ENCODE measurements at places on chromosomes 6 and 20.

GRCh38 chr6:124870611-124871459 lies 91.4 kb upstream of the RNF217 start:
- no peak for DNase-seq

DNA sequence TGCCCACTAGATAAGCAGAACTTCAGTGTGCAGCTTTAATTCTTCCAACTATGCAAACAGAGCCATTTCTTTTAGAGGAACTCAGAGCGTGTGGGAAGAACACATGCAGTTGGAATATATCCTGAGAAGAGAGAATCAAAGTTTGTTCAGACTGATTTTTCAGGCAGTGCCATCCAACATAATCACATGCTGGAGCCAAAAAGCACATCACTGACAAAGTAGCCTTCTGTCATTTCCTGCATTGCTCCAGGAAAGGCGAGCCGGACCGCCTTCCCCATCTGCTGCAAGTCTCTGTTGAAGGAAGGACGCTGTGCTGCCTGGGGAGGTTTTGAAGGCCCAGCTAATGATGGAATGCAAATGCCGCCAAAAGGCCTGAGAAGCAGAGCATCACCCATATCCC lies 98.4 kb downstream of the DOK5 start:
- DNase-seq, result no peak

- DNase-seq, result no peak
These were observed 16.2 kb downstream of the USP49 start for GRCh38 chr6:41878961-41879405.

DNA sequence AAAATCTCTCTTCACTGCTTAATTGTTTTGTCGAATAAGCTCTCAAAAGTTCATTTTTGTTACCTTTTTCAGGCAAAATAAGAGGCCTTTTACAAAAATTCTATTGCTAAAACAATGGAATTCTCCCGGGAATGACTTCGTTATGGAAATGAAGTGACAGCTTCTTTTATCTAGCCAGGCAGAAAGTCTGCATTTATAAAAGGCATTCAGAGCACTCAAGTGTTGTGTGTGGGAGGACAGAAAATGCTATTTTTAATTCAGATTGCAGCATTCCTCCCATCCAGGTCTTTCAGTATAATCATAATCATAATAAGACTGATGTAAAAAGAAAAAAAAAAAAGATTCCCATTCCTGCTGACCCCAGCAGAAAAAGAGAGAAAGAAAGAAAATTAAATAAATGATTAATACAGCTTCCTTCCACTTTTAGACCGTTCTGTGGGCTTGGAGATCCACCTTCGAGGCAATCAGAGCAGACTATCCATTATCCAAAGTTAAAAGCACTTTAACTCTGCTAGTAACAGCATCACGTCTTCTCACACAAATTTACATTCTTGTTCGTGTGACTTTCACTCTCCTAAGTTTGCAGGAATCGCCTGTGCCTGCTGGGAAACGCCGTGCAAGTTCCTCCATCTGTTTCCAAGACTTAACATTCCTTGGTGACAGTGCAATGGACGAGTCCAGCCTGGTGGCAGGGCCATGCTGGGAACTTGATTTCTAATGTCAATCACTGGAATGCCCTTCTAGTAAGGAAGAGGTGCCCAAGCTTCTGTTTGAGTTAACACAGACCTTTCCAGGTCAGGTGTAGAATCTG lies 258.8 kb downstream of the GMPR start:
- DNase-seq, result no peak

DNA sequence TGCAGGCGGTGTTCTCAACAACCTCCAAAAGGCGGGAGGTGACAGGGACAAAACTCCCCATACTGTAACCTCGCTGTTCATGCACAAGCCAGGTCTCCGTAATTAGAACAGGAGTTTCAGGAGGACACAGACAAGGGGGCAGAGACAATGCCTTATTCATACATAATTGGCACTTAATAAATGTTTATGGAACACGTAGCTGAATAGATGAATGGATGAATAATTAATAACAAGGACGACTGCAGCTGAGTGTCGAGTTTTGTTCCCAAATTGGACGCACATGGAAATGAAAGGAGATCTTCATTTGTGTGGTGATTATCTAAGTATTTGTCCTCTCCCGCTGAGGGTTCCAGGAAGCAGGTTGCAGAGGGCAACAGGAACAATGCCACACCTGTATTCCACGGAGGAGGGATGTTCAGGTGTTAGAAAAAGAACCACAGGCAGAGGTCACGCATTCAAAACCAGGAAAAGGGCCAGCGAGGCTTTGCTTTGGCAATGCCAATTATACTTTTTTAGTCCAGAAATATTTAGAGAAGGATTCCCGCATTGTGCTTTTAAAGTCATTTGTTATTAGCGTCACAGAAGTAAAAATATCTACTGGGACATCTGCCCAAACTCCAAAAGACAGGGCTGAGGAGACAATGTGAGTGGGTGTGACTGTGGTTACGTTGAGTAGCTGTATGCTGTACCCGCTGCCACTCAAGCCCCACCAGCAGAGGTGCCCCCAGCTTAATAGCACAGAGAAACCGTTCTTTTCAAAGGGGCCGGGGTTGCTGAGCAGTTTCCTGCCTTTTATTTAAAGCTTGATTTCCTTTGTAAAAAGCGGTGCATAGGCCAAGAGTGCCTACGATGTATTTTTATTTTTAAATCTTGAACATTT lies 123.3 kb downstream of the PXDC1 start:
- no peak for DNase-seq

DNA sequence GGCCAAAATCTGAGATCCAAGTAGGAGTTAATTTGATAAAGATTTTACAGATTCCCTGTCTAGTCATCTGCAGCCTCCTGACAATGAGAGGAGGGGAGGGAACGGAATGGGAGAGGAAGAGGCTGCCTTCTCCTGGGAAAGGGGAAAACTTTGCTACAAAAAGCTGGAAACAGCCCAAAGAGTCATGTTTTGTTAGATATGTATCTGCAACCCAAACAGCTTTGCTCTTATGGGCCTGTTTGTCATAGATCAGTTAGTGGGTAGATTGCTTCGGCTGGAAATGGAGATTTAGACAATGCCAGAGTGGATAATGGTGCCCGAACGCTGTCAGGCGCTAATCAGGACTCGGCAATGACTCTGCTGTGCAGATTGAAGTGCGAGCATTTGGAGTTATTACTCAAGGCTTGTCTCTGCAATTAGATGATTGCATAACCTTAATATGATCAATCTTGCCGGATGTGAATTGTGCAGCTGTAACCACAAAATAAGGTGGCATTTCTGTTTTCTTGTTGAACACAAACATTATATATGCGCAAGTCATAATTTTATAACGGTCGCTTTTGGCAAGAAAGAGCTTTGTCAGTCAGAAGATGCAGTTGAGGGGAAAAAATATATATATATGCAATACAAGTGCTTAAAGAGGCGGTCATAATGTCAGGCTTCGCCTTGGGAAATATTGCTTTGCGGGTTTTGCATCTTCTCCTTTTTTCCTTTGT lies 92.4 kb upstream of the MAFB start:
- DNase-seq, result no peak

- no peak for DNase-seq
These were observed 112.8 kb upstream of the JARID2 start for GRCh38 chr6:15132854-15133670.

GRCh38 chr6:135936606-135937005 lies 85.1 kb downstream of the PDE7B start:
- DNase-seq, result no peak

GRCh38 chr6:127515794-127516661 lies 3.1 kb downstream of the MTCL3 start:
- DNase-seq, result peak; percentile 82

GRCh38 chr6:10725716-10726115 lies 2.8 kb downstream of the TMEM14C start:
- DNase-seq, result no peak

DNA sequence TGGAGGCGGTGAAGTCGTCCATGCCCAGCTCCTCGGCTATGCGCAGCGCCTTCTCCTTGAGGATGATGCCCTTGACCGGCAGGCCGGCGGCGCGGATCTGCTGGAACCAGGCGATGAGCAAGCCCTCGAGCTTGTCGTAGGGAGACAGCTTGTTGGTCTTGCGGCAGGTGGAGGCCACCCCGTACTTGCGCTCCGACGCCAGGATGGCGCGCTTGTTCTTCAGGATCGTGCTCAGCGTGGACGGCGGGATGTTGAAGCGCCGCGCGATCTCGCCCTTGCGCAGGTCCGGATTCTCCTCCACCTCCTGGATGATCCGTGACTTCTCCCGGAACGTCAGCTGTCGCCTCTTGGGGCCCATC lies 435 bp downstream of the CENPB start:
- DNase-seq, result peak; percentile 64

DNA sequence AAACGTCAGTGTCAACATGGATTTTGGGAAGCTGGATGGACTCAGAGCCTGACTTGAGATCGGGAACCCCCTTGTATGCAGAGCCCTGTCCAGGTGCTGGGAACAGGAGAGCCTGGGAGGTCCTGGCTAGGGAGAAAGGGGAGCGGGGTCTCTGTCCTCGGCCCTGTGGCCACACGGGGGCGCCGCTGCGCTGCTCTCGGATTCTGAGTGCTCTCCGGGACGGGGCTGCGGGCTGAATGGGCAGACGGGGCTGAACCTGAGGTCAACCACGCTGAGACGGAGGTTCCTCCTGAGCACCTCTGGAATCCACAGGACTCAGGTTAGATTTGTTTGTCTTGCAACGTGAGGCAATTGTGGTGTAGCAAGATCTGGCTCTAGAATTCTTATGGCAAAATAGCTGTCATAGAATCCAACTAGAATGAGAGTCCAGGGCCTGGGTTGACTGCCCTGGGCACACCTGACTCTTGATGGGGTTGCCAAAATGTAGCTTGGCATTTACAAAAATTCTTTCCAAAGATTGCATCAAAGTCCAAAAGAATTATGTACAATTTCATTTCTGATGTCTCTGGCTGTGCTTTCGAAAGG lies 20.6 kb upstream of the HLA-F start:
- DNase-seq, result peak; percentile 88

DNA sequence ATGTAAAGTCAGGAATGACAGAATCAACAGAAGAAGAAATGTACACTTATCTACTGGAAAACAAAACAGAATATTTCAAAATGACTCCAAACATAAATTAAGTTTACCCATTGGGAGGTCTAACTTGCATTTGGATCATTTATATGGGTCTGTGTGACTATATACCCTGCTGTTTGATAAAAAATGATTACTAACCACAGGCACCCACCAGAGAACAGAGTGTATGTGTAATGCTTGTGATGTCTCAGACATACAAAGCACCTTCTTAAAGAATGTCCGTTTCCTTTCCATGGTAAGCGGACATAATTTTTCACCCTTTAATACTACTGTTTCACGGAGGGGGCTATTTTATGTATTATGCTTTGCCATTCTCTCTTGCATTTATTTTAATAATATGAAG lies 19.2 kb downstream of the SIM1 start:
- DNase-seq, result no peak

DNA sequence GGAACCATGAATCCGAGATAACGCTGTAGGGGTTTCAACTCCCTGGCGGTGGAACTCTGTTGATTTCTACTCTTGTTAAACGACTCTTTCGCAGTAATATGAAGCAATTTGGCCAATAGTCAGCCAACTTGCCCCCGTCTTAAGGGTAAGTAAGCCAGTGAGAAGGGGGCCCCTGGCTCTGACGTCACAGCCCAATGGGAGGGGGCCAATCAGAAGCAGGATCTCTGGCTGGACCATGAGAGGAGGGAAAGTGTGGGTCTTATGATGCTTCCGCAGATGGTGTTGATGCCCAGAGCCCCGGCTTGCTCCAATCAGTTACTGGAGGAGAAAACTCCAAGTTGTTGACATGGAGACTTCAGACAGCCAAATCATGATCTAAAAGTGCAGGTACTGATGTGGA lies 242.4 kb downstream of the BMP7 start:
- no peak for DNase-seq

DNA sequence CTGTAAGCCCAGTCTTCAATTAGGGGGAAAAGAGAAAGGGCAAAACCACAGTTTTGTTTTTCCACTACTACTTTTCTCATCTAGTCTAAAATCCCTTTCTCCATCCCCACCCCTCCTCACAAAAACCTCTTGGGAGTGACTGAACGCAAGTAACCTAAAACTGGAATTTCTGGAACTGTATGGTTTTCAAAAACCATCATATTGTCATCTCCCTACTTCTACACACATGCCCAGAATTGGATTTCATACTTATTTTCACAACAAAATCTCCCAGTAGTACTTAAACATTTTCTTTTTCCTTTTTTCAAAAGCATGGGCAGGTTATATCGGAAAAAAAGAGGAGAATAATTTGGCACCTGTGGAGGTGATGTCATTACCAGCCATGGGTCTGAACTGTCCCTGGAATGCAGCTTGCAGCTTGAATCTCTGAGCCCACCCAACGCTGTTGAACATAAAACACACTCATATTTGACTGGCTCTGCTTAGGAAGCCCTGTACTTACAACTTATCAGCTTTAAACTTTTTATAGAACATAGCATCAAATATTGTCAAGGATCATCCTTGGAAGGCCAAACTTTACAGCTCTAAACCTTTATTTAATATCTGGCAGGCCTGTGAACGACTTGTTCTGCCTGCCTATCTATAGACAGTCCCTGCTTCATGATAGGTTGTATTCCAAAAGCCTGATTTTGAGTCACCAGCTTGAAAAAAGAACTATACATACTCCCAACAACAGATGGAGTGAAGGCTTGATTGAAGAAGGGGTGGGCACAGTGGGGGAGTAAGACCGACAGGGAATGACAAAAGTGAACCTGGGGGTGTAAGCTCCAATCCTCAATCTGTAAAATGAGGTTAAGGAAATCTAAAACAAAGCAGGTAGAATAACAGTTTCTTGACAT lies 59.3 kb downstream of the EPB41L2 start:
- DNase-seq, result no peak

DNA sequence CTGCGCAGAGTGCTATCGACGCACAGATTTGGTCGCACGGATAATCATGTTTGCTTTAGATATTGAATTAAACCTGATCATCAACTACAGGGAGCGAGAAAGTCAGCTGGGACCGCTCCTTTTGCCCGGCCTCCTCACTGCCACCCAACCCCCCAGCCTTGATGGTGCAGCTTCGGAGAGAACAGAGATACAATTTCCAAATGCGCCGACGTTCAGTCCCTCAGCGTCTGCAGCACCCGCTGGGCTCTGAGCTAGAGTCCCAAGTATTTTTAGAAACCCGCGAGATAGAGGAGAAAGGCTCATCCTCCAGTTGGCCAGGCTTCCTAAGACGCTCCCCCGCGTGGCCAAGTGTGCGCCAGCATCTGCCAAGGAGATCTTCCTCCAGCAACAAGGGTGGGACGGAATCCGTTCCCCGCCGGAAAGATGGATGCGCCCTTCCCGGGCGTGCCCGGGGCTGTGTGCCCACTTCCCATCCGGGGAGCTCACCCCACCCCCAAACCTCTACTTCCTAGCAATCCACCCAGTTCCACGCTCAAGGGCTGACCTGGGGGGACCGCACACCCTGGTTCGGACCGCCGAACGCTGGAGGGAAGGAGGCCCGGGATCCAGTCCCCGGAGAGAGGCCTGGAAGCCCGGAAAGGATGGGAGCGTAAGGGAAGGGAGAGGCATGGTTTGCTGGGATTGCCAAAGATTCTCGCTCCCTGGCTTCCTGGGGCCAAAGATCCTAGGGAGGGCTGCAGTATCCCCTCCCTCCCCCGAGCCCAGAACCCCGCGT lies 4.1 kb downstream of the NKX2-2 start:
- DNase-seq, result peak; percentile 42

DNA sequence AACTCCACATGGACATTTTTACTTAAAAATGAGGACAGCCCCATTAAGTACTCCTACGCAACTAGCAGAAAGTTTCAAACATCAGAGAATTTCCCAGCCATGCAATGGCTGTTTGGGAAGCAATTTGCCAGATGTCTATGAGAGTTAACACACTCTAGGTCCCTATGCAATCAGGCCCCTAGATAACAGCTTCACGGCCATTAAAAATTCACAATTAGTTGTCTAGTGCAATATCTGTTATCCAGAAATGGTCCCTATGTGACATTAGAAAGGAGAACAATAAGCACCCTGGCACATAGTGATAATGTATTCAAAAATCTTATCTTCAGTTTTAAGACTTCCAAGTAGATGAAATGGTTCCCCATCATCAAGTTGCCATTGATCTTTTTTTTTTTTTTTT lies 174.3 kb upstream of the NRSN1 start:
- DNase-seq, result no peak

All from activated T-cell treated with anti-CD3 and anti-CD28 coated beads, Interleukin-2, amount 50 U/mL, for 24 hours (primary cell).